Cortex of kidney (tissue), 1 donor: ENCODE measurements at places on chromosomes 7 and 10.

DNA sequence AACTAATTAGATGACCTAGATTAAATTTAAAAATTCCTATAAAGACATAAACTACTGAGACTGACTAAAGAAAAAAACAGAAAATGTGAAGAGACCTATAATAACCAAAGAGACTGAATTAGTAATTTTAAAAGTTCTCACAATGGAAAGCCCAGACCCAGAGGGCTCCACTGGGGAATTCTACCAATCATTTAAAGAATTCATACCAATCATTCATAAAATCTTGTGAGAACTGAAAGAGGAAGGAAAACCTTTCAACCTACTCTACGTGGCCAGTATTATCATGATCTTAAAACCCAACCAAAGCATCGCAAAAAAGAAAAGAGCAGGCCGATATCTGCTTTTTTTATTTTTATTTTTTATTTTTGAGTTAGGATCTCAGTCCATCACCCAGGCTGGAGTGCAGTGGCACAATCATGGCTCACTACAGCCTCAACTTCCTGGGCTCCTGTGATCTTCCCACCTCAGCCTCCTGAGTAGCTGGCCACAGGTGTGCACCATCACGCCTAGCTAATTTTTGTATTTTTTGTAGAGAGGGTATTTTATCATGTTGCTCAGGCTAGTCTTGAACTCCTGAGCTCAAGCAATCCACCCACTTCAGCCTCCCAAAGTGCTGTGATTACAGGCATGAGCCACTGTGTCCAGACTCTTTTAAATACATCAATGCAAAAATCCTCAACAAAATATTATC is 48.6 kb downstream of the DGKI start:
- no peak for DNase-seq

DNA sequence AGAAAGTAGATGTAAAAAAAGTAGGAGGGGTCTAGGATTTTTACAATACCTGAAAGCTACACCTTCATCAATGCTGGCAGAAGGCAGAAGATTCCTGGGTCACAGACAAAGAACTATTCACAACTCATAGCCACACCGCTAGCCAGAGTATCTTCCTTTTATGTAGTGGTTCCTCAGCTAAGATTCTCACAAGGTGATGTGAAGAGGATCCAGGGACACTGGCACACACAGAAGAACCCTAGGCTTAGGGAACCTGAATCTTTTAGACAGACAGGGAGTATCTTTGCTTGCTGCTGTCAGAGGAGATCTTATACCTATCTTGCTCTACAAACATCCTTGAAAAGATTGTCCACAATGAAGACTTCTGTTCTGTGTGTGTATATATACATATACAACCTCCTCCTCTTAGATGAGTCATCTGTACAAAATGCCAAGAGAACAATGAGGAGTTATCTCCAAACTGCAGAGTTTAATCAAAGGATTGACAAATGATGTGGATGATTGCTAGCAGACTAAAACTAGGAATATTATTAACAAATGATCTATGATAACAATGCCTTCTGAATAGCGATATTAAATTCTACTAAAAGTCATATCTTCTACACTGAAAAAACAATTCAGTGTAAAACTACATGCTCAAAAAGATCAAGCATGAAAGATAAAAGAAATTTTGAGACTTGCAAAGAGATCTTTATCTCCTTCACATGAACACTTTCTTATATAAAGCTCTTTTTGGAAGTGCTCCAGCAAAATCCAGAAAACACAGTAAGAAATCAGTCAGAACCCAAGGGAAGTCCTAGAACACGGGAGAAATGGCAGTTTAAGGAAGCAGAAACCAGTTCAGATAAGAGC is 409.3 kb downstream of the PARD3 start:
- no peak for DNase-seq

- no peak for DNase-seq
Measured at GRCh38 chr7:156640949-156641485, 443 bp downstream of the RNF32 start.

GRCh38 chr10:33674986-33675599 is 340.6 kb upstream of the NRP1 start:
- no peak for DNase-seq

- no peak for DNase-seq
Measured at GRCh38 chr7:30899630-30900029, 12.0 kb upstream of the AQP1 start.

DNA sequence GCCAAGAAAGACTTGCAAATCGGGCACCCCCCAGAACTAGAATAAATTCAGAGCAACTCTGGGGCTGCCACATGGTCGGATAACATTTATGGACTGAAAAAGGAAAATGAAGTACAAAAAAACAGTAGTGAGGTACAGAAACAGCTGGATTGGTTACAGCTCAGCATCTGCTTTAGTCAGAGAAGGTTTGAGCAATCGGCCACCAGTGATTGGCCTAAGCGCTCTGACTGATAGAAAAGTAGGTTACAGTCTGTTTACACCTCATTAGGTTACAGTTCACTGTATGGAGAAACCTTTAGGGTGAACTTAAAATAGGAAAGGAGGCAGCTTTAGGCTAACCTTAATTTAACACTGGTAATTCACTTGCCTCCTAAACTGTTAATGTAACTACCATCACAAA is 102.0 kb upstream of the DKK1 start:
- DNase-seq: no peak

GRCh38 chr10:104925232-104925851 is 284.3 kb downstream of the SORCS3 start:
- no peak for DNase-seq

- DNase-seq: no peak
Measured at GRCh38 chr7:134317434-134317833, 704 bp upstream of the SLC35B4 start.

DNA sequence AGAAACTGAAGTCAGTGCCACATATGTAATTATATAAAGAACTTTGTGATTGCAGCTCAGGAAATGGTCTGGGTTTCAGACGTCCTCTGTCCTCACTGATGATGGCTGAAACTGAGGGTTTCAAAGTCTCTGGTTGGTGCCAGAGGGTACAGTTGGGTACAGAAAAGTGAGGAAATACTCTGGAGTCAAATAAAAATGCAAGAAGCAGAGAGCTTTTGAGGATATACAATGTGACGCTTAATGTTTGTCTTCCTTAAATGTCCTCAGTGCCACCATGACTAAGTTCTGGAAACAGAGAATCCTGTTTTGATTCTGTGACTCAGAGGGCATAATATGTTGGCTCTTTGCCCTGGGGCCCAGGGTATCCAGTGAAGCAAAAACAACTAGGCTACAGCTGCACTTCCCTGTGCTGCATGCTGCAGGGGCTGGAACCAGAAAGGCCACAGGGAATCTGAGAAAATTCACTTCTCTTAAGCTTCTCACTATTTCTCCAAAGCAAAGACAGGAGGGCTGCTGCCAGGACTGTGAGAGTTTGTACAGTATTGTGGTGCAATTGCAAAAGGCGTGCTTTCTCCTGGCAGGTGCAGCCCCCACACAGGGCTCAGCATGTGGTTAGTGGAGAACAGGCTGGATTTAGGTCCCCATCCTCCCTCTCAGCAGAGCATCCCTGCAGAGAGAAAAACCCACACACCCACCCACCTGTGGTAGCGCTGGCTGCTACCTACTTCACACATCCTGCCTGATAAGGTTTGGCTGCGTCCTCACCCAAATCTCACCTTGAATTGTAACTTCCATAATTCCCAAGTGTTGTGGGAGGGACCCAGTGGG is 169.5 kb upstream of the SVIL start:
- no peak for DNase-seq

GRCh38 chr10:127423218-127423915 is 125.7 kb upstream of the NPS start:
- no peak for DNase-seq

DNA sequence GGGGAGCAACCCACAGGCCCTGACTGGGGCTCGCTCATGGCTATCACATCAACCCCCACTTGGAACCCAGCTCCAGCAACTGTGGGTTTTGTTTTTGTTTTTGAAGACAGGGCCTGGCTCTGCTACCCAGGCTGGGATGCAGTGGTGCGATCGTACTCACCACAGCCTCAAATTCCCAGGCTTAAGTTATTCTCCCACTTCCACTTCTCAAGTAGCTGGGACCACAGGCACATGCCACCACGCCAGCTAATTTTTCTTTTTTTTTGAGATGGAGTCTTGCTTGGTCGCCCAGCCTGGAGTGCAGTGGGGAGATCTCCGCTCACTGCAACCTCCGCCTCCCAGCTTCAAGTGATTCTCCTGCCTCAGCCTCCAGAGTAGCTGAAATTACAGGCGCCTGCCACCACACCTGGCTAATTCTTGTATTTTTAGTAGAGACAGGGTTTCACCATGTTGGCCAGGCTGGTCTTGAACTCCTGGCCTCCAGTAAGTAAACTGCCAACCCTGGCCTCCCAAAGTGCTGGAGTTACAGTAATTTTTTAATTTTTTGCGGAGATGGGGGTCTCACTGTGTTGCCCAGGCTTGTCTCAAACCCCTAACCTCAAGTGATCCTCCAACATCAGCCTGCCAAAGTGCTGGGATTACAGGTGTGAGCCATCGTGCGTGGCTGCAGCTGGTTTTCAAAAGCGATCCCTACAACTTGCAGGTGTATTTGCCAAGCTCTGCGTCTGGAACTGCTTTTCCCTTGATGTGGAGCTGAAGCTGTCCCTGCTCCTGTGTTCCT is 228.7 kb downstream of the SKIDA1 start:
- no peak for DNase-seq

GRCh38 chr10:42836771-42837468 is 54.3 kb downstream of the BMS1 start:
- DNase-seq: no peak

DNA sequence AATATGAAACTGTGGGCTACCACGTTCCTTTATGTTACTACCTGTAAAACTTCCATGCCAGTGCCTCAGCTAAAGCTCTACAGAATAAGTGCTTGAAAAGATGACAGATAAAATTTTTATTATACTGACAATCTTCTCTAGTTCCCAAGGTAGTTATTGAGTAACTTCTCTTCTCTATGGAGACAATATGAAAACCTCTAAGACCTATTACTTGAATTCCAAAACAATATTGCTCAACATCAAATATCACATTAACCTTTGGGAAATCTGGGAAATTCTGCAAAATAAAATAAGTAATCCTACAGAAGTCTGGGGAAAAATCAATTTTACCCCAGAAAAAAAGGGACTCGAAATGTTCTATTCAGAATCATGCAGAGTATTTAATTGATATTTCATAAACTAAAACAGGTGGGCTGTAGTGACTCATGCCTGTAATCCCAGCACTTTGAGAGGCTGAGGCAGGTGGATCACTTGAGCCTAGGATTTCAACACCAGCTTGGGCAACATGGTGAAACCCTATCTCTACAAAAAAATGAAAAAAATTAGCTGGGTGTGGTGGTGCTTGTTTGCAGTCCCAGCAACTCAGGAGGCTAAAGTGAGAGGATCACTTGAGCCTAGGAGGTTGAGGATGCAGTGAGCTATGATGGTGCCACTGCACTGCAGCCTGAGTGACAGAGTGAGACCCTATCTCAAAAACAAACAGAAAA is 23.8 kb upstream of the ANK3 start:
- DNase-seq: no peak

DNA sequence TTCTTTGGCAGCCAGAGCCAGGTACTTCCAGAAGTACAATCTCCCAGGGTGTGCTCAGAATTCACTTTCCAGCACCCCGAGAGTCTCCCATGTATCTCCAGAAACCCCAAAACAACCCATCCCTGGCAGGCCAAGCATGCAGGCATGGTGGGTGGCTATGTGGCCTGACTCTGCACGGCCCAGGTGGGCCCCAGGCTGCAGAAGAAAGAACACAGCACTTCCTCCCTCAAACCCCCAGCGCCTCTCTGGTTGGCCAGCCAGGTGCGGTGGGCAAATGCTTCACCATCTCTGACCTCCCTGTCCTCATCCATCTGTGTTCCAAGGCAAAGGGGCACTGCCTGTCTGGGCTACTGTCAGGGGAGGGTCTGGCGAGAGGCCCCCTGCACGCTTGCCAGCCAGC is 100.3 kb downstream of the MKI67 start:
- no peak for DNase-seq

DNA sequence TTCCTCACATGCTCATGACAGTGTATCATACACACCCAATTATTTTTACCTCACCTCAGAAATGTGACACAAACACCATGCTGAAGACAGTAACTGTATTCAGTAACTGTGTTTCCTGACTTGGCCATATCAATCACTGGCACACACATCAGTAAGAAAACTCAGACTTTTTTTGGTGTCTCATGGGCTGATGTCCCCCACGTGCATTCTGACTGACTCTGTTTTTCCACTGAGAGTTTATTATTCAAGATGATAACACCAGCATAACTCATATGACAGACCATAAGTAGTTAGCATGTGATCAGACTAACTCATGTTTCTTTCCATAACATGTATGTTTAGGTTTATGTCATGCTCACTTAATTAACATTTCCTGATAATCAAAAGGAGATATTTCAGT is 124.8 kb downstream of the CD36 start:
- no peak for DNase-seq

DNA sequence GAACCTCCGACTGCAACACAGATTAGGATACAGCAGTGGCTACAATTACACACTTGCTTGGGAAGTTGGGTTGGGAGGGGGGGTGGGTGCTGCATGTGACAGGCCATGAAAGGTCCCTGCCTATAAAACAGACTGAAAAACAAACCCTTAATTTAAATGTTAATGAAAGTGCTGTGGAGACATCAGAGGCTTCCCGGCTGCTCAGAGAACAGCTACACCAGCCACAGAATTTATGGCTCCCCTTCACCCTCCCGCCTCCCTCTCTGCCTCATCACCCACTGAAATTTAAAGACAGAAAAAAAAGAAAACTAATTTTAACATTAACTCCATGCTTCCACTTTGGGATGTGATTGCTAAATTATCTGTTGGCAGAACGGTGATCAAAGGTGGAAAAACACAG is 34.7 kb downstream of the FBXW4 start:
- DNase-seq: no peak

DNA sequence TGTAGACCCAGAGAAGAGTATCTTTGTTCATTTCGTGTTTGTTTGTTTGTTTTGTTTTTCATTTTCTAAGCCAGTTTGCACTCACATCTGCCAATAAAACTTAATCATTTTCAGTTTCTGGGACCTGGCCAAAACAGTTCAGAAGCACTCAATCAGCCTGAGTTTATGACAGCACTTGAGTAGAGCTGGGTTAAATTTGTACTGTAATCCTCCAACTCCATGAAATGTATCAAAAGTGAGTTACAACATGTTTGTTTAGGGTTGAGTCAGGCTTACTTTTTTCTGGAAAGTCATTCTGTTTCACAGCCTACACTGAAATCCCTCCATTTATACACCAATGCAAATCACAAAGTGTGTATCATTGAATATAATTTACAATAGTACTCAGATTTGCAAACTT is 91.9 kb downstream of the ZWINT start:
- DNase-seq: no peak

GRCh38 chr10:49664842-49665355 is 14.6 kb upstream of the C10orf53 start:
- no peak for DNase-seq

GRCh38 chr10:34290412-34291081 is 524.5 kb downstream of the PARD3 start:
- DNase-seq: no peak

DNA sequence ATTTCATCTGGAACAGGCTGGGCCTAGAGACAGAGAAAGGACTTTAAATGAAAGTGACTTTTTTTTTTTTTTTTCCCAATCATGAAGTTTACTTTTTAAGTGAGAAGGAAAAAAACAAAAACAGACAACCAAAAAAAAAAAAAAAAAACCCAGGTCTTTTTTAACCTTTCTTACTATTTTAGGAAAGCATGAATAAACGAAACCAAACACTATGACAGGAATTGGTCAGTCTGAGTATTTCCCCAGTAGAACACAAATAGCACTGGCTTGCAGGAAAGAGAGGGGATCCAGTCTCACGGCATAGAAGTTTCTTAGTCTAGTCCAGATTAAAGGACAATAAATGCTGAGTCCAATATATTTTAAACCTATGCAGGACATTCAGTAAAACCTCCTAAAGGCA is 180.5 kb upstream of the CCDC6 start:
- DNase-seq: no peak
